Stimulated activated CD8-positive, alpha-beta memory T cell treated with anti-CD3 and anti-CD28 coated beads, Interleukin-7, amount 100 ng/mL, for 1 hour (primary cell): ENCODE measurements at places on chromosomes 12 and 14.

- DNase-seq: no peak
Measured at GRCh38 chr12:3228552-3228951, 151.4 kb downstream of the TSPAN9 start.

DNA sequence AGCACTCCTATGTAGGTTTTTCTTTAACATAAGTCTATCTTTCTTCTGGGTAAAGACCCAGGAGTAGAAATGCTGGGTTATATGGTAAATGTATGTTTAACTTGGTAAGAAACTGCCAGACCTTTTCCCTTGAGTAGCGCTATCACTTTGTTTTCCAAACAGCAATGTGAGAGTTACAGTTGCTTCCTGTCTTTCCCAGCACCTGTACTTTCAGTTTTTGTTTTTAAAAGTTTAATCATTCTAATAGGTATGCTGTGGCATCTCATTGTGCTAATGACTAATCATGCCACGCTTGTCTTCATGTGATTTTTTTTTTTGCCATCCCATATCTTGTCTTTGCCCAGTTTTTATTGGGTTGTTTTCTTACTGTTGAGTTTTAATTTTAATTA, 28.1 kb downstream of the GIT2 start:
- no peak for DNase-seq

GRCh38 chr12:55982319-55982936, 8.6 kb downstream of the RAB5B start:
- no peak for DNase-seq

- DNase-seq: no peak
Measured at GRCh38 chr12:92877904-92878303, 51.2 kb downstream of the EEA1 start.

DNA sequence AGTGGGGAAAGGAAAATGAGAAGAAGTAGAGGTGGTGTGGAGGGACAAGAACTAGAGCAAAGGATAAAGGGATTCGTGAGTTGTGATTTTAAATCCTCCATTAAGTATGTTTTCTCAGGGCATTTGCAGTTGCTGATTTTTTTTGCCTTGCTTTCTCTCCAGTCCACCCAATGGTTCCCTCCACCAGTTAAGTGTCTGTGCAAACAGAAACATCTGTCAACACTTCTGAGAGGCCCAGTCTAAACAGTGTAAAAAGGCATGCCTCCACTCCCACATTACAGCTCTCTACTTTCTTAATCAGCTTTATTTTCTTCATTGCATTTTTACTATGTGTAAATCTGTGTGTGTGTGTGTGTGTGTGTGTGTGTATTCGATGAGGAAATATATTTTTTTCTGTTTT, 141.2 kb downstream of the PPFIA2 start:
- DNase-seq: no peak

GRCh38 chr12:104345234-104346066, 41.9 kb downstream of the EID3 start:
- no peak for DNase-seq

DNA sequence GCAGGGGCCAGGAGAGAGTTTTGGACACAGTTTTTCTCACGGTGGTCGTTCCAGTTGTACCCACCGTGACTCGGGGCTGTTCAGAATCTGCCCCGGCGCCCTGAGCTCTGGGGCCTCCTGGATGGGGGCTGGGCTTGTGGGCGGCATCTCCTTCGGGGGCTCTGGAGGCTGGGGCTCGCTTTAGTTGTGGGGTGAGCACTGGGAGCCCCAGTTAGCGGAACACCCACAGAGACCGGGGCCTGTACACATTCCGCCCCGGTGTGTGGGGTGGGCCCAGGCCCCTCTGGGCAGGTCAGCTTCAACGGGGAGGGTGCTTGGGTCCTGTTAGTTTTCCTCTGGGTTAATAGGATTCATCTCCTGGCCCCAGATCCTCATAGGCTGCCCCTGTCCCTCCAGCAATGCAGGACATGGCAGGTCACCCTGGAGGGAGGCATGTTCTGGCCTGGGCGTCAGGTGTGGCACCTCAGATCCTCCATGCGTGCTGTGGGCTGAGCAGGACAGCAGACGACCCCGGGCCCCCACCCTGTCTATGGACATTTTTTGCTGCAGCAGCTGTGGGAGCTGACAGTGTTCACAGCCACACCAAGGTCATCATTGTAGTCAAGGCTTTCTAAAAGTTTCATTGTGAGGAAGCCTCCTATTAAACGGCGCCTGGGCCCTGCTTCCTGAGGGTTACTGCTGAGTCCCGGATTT, 393.2 kb downstream of the TMEM121 start:
- DNase-seq: no peak

GRCh38 chr14:99718031-99718810, 34.1 kb downstream of the CYP46A1 start:
- DNase-seq: no peak

GRCh38 chr14:48665077-48665784, 920.9 kb downstream of the RPS29 start:
- DNase-seq: no peak

- no peak for DNase-seq
Measured at GRCh38 chr12:32545413-32545980, 133.6 kb upstream of the DNM1L start.

DNA sequence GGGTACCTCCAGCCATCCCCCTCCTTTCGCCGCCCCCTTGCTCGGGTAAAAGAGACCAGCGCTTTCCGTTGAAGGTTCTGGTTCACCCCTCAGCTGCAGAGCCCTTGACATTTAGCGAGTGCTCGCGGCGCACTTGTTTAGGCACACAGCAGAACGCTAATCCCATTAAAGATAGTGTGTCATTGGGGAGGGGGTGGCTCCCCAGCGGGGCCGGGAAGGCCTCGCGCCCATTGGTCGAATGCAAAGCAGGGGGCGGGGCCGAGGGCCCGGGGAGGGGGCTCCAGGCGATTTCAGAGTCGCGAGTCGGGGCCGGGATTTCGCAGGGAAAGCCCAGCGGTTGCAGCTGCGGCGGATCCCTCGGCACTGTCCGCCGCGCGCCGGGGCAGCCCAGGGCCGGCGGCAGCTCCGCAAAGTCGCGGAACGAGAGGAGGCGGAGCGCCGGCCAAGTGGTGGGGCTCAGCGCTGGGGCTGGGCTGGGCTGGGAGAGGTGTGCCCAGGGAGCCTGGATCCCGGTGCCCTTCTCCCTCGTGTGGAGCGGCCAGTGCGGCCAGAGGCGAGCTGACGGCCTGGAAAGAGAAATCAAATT, 122.9 kb downstream of the TSPAN9 start:
- DNase-seq: no peak

DNA sequence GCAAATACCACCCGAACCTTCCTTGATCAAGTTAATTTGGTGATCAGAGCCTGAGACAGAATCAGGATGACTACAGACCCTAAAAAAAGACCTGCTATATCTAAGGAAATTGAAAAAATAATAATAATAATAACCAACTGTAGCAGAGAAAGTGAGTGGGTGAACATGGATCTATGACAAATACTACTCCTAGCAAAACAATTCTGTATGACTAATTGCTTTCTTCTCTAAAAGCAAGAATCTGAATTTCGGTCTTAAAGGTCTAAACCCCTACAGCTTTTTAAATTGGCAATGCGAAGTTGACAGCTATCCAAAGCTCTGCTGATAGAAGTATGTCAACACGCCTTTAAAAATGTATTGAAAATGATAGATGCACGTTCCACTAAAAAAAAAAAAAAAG, 102.2 kb downstream of the PRKAB1 start:
- DNase-seq: no peak

DNA sequence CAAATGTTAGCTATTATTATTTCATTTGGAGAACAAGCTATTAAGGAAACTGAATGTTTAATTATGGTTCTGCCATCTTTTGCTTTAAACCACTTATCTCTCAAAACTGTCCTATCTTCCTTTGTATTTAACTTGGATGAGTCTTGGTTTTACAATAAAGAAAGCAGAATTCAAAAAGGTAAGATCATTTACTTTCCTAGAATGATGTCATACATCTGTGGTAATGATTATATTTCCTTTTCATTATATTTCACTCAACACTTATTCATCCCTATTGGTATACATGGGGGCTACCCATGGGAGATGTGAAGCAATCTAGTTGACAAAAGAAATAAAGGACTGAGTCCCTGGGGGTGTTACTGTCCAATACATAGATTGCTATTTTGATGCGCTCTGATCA, 456.7 kb downstream of the ZFP36L1 start:
- DNase-seq: no peak

DNA sequence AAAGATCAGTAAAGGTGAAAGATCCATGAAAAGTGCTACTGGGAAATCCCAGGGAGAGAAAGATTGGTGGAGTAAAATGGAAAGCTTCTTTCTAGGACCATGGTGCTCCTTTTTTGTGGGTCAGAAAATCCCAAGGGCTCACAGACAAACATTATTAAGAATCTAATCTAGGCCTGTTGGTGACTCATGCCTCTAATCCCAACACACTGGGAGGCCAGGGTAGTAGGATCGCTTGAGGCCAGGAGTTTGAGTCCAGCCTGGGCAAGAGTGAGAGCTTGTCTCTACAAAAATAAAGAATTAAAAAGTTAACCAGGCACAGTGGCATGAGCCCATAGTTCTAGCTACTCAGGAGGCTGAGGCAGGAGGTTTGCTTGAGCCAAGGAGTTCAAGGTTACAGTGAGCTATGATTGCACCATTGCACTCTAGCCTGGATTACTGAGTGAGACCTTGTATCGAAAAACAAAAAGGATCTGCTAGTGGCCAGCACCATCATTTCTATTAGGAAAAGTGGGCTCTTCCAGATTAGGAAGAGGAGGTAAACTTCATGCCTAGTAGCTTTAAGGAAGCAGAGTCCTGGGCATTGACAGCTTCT, 43.0 kb downstream of the TXNRD1 start:
- no peak for DNase-seq

DNA sequence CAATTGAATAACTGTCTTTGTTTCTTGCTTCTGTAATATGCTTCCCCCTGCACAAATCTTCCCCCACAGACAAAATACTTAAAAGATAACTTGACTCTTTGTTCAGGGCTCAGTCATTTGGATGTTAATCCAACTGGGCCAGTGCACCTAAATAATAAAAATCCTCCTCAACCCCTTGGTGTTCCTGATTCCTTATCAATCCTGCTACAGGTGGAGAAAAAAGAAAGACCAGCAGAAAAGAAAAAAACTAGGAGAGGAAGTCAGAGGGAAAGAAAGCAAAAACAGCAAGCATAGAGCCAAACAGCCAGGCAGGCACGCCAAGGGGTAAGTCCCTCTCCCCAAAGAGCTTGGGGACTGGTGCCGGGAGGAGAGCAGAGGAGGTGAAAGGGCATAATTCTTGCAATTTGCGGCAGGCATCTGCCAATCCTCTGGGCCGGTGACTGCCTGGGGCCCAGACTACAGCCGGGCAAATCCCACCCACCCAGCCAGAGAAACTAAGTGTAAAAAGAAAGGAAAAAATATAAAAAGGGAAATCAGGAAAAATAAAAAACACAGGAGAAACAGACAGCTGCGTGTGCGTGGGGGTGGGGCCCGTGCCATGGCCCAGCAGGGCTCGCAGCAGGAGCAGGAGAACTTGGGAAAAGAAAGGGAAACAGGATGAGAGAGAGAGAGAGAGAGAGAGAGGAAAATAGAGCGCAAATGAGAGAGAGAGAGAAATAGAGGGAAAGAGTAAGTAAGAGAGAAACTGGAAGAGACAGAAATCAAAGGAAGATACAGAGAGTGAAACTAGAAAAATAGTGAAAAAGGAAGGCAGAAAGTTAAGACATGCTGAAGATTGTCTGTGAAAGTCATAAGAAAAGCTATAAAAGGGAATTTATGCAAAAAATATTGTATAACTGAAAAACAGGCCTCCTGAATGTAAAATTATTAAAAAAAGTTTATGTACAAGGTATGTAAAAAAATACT, 21.4 kb downstream of the KLRK1 start:
- DNase-seq: no peak

GRCh38 chr14:99230208-99231151, 41.5 kb downstream of the BCL11B start:
- no peak for DNase-seq

DNA sequence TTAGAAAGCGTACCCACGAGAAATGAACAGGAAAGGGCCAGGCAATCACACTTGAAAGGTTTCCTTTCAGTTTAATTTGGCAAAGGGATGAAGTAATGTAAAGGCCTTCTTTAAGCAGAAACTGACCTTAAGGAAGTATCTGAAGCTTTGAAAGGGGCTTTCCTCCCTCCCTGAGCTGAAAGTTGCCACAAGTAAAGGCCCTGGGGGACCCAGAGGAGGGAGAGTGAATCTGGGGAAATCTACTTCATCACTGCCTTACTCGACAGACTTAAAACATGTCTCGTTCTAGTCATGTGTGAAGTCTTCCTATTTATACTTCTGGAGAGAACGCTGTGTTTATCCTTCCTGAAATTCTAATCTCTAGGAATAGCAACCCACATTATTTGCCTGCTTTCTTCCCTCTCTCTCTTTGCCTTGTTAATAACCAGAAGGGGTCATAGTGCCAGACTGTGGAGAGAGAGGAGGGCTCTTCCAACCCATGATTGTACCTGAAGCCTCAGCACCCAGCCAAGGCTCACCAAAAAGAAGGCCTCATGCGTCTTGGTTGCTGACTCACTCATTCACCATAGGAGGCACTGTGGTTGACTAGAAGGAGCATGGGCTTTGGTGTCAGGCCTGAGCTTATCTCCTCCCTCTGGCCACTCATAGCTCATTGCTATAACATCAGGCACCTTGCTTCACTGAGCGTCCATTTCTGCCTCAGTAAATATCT, 10.2 kb upstream of the GPX2 start:
- no peak for DNase-seq

DNA sequence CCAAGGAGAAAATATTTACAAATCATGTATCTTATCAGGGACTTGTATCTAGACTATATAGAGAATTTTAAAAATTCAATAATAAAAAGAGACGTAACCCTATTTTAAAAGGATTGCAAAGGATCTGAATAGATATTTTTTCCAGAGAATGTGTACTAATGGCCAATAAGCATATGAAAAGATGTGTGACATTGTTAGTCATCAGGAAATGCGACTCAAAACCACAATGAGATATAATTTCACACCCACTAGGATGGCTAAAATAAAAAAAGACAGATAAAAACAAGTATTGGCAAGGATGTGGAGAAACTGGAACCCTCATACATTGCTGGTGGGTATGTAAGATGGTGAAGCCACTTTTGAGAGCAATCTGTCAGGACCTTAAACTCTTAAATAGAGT, 141.9 kb upstream of the BMP4 start:
- DNase-seq: no peak

- DNase-seq: no peak
Measured at GRCh38 chr12:111775205-111776193, 8.8 kb downstream of the ALDH2 start.

GRCh38 chr12:59186451-59186850, 266.1 kb upstream of the LRIG3 start:
- DNase-seq: no peak

- no peak for DNase-seq
Measured at GRCh38 chr14:52902971-52903619, 47.8 kb downstream of the FERMT2 start.

GRCh38 chr12:4992871-4993270, 50.8 kb upstream of the KCNA5 start:
- no peak for DNase-seq

GRCh38 chr12:7075939-7076338, 15.4 kb downstream of the C1S start:
- DNase-seq: no peak

- DNase-seq: no peak
Measured at GRCh38 chr12:62879691-62880090, 55.3 kb downstream of the PPM1H start.

GRCh38 chr12:65902500-65902899, 78.2 kb downstream of the HMGA2 start:
- DNase-seq: no peak
